ENCODE measurements at places on chromosomes 1 and 21.

DNA sequence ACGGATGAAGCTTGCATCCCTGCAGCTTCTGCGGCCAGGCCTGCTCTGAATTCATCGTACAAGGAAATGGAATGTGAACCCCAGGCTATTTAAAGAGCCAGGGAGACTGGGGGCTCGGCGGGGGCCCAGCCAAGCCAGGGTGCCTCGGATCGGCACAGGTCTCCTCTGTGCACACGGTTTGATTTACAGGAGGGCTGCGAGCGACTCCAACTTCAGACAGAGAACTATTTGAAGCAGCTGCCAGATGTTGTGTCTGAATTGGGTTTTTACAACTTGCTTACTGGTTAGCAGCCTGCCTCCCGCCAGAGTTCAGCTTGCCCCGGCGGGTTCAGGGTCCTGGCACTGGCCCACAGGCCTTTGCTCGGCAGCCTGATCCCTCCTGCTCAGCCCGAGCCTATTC, 83.2 kb downstream of the SPSB1 start:
- DNase-seq, result no peak

- DNase-seq, result no peak
Measured at GRCh38 chr1:210794445-210794844, 339.5 kb downstream of the KCNH1 start.

- DNase-seq, result no peak
Measured at GRCh38 chr1:206606867-206607266, 5.4 kb downstream of the EIF2D start.

GRCh38 chr1:245512980-245513578, 358.3 kb downstream of the KIF26B start:
- DNase-seq, result no peak

DNA sequence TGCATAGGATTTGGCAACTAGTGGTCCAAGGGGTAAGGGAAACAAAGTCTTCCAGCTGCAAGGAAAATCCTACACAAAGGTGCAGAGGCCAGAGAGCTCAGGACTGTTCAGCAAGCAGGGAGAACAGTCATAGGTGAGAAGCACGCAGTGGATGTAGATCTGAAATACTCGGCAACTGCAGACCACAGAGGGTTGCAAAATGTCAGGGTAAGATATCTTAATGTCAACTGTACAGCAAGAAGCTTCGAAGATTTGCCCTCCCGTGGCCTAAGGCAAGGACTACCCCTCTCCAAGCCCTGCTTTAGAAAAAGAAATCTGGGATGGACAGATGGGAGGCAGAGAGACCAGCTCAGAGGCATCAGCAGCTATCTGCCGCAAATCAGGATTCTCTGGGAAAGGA, 153.4 kb upstream of the IRF2BP2 start:
- DNase-seq, result no peak

- DNase-seq, result no peak
Measured at GRCh38 chr1:212281590-212281989, 3.6 kb upstream of the PPP2R5A start.

DNA sequence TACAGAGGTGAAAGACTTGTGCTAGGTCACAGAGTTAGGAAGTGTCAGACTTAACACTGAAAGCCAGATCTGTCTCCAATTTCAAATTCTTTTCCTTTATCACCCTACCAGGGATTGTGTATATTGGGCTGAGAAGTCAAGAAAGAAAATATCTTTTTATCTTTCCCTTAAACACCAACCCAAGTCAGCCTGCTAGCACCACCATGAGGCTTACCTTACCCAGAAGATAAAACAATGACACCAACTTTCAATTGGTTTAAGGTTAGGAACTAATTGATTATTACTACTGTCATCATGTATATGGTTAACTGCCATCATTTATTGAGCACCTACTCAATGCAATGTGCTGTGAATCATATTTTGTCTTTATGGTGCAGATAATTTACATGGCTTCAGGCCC, 178.9 kb upstream of the FOXD3 start:
- DNase-seq, result no peak

DNA sequence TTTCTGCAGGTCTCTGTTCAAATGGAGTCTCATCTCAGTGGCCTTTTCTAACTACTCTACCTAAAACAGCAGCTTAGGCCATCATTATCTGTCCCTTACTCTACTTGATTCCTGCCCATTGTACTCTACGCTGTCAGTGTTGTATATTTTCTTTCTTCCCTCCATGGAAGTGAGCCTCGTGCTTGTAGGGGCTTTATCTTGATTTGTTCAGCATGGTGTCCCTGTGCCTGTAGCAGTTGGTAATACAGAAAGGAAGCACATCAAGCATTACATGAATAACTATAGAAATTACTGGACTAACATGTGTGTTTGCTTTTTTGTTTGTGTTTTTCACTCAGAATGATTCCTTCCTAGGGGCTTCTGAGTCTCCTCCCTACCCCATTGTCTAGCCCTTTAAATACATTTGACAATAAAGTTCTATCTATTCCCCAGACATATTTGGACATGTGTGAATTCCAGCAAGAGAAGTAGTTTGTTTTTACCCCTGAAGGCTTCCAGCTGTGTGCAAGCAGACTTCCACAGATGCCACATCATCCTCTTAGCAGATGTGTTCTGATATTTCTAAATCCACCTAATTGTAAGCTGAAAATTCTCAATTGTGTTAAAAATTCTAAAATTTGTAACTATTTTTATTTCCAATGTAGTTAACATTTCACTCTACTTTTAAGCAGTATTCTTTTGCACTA, 40.3 kb downstream of the PRMT2 start:
- DNase-seq, result no peak

DNA sequence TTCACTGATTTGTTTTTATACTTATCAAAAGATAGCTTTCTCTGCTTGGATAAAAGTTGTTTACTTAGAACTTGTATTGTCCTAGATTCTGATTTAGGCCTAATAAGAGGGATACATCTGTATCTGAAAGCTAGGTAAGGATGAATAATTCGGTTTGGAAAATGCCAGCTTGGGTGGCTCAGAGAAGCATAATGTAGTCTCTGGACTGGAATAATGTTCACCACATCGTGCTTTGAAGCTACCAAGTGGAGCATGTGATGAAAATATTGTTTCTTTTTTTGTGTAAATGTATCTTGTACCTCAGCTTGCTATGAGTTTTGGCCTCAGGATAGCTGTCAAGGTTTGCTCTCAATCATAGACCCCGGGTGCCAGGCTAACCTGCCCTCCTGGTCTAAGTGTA, 49.2 kb downstream of the VPS13D start:
- no peak for DNase-seq

- no peak for DNase-seq
Measured at GRCh38 chr1:43247256-43247921, 22.4 kb upstream of the TMEM125 start.

- DNase-seq, result no peak
Measured at GRCh38 chr21:20207335-20207734, 790.9 kb upstream of the NCAM2 start.

DNA sequence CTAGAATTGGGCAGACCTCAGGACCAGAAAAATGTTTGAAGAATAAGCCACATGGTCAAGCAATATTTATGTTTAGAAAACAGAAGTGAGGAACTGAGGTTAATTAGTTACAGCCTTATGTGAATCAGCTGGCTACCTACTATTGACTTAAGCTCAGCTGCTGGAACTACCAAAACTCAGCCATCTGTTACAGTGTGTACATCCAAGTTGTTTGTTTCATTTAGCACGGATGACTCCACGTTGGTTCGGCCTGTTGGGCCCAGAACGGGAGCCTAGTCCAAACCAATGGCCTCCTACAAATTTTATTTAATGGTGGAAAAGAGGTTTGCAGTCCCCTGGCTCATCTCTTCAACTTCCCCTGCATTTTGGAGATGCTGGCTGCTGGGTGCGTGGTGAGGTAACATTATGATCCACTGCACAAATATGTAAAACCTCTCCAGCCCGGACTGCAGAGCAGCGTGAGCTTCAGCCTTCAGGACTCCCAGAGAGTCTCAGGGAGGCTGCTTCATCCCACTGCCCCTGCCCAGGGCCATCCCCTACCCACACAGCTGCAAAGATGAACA, 143.4 kb downstream of the ZZZ3 start:
- DNase-seq, result no peak

DNA sequence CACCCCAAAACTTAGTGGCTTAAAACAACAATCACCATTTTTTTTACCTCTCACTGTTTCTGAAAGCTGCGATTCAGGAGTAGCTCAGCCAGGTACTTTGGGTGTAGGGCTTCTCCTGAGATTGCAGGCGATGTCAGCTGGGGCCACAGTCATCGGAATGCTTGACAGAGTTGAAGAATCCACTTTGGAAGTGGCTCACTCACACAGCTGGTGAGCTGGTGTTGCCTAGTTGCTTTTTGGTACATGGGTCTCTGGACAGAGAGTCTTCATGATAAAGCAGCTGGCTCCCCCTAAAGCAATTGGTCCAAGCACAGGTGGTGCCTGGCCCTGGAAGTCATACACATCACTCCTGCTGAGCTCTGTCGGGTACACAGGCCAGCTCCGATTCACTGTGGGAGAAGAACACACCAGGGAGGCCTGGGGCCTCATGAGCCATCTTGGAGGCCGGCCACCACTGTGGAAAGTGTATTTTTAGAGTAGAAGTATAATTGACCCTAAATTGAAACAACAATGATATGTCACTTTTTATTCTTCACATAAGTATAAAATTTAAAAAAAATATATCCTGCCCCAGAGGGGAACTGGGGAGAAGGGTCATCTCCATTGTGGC, 75.2 kb upstream of the GALNT2 start:
- no peak for DNase-seq

All from activated T-helper 1 cell treated with anti-CD3 and anti-CD28 coated beads, Interleukin-2, amount 50 U/mL, for 16 hours (primary cell).